ENCODE measurements at places on chromosomes 7 and 10. TPM values are rescaled to one million over a fixed set of nuclear protein-coding genes. Genes with fewer than 3 reads are reported as not detected.

Gene SUGCT
- total RNA-seq, result 4.4 TPM

Gene TMEM229A
- total RNA-seq, result 9.9 TPM

Gene UPK3B
- 1.4 TPM for total RNA-seq

Gene NUTM2E
- total RNA-seq, result 2.9 TPM

Gene SPRN
- 19.6 TPM for total RNA-seq

Gene FOXI2
- total RNA-seq, result not detected

Gene SLC16A12
- 0.18 TPM for total RNA-seq

Gene TRIM73
- total RNA-seq, result 12.7 TPM

Gene CNPY4
- 11.1 TPM for total RNA-seq

Gene IFIT1B
- total RNA-seq, result not detected

Data from dorsolateral prefrontal cortex (tissue), 122 donors.